ENCODE measurements at places on chromosomes 5 and 9. TPM values are rescaled to one million over a fixed set of nuclear protein-coding genes. Genes with fewer than 3 reads are reported as not detected.

The KLF4 gene
- total RNA-seq: 5.0 TPM

The CDH9 gene
- total RNA-seq: not detected

The CCDC192 gene
- total RNA-seq: not detected

The CKMT2 gene
- total RNA-seq: not detected

The ORM2 gene
- not detected for total RNA-seq

The SLC25A48 gene
- not detected for total RNA-seq

The FCN2 gene
- not detected for total RNA-seq

The SLCO6A1 gene
- total RNA-seq: 0.60 TPM

The IGIP gene
- total RNA-seq: 5.2 TPM

The LCN1 gene
- total RNA-seq: not detected

The SPINK7 gene
- not detected for total RNA-seq

The ASB6 gene
- total RNA-seq: 12.2 TPM

The ZFP37 gene
- total RNA-seq: 6.0 TPM

The SLC4A9 gene
- total RNA-seq: not detected

The OGN gene
- not detected for total RNA-seq

The SLC12A7 gene
- total RNA-seq: 0.98 TPM

The ZNF454 gene
- total RNA-seq: not detected

The CMYA5 gene
- 0.12 TPM for total RNA-seq

DNA sequence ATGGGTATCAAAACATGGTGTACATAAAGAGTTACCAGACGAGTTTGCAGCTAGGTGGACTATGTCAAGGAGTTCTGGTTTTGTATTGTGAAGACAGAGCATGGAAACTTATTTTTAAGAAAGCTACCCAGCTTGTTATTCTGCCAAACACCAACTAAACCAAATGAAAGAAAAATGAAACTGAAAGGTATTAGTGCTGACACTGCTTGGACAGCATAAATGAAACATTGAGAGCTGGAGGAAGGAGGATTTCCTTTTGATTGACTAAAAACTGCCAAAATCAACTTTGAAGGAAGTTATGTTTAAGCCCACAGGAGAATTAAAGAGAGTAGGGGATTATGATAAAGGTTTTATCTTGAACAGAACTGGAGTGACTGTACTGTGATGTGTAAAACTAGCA is 766.2 kb downstream of the PTPRD start:
- no peak for DNase-seq

- DNase-seq: no peak
Observed at GRCh38 chr9:29775491-29775890, 2202.2 kb upstream of the C9orf72 start.

GRCh38 chr9:130810609-130811136 is 24.4 kb upstream of the ABL1 start:
- no peak for DNase-seq

- peak; percentile 13 for DNase-seq
Observed at GRCh38 chr5:89064054-89064453, 181.1 kb upstream of the MEF2C start.

DNA sequence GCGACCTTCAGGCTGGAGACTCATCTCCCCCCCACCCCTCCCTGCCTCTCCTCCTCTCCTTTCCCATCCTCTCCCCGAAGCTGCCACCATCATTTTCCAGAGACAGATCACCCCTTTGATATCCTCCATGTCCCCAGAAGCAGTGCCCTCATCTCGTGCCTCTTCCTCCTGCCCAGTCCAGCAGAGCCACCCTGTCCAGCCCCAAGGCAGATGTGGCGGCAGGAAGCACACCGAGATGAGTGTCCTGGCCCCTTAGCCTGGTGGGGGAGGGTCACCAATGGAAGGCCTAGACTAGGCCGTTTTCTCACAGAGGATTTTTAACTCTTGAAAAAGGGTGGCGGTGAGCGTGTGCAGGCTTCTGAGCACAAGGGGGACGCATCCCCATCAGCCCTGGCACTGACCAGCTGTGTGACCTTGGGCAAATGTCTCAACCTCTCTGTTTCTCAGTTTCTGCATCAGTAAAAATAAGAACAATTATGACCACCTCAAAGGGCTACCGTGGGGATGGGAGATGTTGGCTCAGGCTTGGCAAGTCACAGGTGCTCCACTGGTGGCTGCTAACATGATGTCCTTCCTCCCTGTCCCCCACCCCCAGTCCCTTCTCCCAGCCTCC is 48.9 kb downstream of the SARDH start:
- DNase-seq: no peak

GRCh38 chr9:131276094-131276888 is at the start of gene FAM78A:
Gene FAM78A (minus strand): TSS chr9:131276510. CDS start chr9:131276179, 331 bp downstream.
- peak; percentile 38 for DNase-seq

- peak; percentile 67 for DNase-seq
Observed at GRCh38 chr9:137550231-137550621, at the start of gene PNPLA7. Gene PNPLA7 (minus strand): TSS chr9:137550402. CDS start chr9:137550197, 205 bp downstream.

GRCh38 chr5:40682154-40683017 is 2.7 kb downstream of the PTGER4 start:
- DNase-seq: no peak

DNA sequence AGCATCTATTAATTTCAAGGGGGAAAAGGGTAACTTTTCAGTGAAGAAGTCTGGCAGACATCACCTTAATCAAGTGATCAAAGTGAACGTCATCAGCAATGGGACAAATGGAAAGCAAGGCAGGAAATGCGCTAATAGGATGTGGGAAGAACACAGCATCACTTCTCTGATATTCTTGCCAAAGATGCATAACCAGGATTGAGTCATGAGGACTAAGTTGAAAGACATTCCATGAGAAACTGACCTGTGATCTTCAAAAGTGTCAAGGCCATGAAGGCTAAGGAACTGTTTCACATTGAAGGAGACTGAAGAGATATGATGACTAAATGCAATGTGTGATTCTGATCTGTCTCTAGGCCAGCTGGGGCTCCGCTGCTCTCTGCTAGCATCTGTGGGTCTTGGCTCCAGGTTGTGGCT is 92.9 kb downstream of the NDFIP1 start:
- peak; percentile 91 for DNase-seq

DNA sequence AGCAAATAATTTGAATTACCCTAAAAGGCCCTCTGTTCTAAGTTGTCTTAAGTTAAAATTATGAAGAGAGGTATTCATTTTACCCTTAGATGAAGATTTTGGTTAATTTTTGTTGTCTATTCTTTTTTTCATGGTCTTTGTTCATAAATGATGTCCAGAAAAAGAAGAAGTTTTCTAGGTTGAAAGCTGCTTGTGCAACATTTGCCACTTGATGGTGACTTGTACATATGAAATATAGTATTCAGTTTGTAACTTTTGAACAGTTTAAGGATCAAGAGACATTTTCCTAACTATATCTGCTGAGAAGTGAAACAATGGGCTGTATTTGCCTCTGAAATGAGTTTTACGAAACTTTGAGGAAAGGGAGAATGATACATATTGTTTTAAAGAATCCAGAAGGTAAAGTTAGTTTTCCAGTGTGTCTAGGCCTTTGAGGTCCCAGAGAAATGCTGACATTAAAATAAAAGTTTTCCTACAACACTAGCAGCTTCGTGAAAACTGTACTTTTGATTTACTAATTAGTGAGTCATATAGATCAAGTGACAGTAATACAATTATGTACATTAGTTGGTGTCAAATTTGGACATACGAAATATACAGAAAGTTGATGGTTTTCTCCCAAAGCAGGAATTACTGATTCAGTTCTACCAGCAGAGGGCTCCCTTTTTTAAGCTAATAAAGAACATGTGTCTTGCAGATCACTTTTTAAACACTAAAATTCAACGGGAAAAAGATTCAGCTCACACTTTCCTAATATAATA is 70.5 kb downstream of the PIK3R1 start:
- DNase-seq: peak; percentile 60

DNA sequence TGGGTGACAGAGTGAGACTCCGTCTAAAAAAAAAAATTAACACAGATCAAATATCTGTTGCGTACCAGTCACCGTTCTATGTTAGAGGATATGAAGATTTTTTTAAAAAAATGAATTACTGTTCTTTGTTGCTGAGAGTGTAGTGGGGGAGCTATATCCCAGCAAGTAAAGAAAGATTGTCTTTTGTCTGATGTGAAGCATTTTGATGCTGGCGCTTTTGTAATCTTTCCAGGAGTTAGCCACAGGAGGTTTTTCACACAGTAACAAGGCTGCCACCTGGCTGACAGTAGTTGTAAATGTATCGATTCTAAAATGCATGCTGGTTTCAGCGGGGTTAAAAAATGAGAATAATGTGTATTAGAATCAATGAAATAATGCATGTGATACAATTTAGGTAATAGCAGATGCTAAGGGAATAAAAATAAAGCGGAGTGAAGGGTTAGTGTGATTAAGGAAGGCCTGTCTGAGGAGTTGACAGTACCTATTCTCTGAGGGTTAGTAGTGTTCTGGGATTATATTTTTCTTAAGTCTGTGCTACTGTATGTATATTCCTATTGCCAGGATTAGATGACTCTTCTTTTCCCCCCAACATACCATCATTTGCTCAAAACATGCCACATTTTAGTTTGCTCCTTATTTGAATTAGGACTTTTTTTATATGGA is 3.4 kb downstream of the LMNB1 start:
- peak; percentile 75 for DNase-seq

DNA sequence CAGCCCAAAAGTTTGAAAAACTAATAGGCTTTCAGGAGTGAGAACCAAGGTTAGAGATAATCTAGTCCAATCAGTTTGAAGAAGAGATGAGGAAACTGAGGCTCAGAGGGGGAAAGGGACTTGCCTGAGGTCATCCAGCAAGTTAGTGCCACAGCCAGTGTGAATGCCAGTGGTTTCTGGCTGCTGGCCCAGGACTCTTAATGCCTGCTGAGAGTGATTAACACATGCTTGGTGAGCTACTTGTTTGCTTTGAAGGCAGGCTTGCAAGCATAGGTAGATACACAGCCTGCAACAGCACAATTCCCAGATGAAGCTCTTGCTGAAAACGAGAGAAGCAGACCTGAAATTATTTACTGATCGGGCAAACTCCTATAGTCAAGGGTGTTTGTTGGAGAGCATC is 591.6 kb upstream of the SGCD start:
- no peak for DNase-seq

DNA sequence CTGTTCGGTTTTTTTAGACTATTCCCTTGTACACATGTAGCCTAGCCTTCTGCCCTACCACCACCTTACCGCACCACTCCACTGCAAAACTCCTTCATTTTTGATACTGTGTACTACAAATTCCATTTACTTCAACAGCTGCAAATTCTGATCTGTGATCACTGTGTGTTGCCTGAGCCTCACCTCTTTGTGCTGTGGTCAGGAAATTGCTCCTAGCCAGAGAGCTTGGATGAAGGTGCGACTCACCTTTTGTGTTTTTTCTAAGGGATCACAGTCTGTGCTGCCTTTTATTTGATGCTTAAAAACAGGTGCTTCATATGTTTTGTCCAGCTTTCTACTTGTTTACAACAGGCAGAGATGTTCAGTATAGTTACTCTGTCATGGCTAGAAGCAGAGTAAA is 31.5 kb downstream of the CSNK1G3 start:
- no peak for DNase-seq

GRCh38 chr5:102670224-102670836 is 84.8 kb upstream of the PAM start:
- DNase-seq: peak; percentile 67

GRCh38 chr9:77679088-77679487 is 31.0 kb upstream of the GNA14 start:
- DNase-seq: no peak

DNA sequence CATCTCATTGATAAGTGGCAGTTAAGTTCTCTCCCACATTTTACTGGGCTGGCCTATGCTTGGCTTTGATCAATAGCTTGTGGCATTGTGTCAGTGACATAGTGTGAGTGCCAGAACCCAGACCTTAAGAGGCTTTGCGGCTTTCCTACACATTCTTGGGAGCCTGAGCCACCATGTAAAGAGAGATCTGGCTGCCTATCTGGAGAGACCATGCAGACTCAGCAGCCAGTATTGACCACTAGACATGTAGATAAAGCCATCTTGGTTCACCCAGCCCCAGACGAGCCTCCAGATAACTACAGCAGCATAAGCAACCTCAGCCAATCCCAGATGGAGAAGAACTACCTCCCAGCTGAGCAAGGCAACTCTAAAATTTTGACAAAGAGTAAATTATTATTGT is 28.6 kb downstream of the C9orf153 start:
- no peak for DNase-seq

- no peak for DNase-seq
Observed at GRCh38 chr5:15183520-15183919, 311.9 kb upstream of the ANKH start.

DNA sequence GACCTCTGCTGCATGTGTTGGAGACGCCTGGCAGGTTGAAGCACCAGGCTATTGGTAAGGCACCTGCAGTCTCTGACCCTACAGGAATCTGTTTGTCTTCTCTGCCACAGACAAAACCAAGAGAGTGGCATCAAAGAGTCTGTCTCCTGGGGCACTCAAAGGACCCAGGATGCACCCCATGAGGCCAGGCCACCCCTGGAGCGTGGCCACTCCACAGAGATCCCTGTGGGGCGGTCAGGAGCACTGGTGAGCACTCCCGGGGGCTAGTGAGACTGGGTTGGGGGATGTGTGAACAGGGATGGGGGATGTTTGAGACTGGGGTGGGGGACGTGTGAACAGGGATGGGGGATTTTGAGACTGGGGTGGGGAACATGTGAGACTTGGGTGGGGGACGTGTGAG is 240.3 kb downstream of the CACNA1B start:
- no peak for DNase-seq

GRCh38 chr5:98099448-98100105 is 673.9 kb upstream of the RGMB start:
- DNase-seq: no peak

- DNase-seq: no peak
Observed at GRCh38 chr9:82295181-82295580, 306.6 kb downstream of the SPATA31D1 start.

DNA sequence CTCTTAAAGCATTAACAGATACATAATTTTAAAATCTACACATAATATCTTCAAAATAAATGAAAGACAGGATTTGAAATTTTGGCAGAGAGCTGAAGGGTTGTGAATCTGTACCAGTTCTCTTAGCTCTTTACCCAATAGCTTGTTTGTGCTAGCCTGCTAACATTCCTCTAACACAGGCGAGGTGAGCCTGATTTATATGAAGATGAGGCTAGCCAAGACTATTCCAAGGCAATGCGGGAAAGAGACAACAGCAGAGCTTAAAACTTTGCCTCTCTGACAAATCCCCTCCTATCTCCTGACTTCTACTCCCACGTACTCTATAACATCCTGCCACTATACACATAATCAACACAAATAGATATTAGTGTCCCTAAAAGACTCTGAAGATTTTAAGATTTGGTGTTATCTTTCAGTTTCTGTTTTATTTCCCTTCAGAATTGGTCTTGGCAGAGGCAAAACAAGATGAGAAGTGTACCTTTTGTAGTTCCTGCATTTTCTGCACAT is 745.6 kb upstream of the ZNF608 start:
- no peak for DNase-seq

DNA sequence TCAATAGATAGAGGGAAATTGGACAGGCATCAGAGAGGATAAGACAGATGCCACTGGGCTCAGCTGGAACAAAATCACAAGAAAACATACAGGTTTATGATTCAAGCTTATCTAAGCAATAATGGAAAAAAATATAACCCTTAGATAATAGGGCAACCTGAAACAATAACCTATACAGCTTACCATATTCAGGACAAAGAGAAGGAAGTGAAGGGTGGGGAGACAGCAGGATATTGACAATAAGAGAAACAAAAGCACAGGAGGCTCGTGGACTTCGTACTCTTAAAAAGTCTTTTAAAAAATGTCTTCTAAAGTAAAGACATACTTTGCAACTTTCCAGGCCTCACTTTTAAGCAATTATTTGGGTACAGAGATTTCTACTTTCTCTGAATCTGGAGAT is 225.3 kb downstream of the NTRK2 start:
- no peak for DNase-seq
